Airway epithelial cell (primary cell): ENCODE measurements at places on chromosomes 7 and 10. TPM values are rescaled to one million over a fixed set of nuclear protein-coding genes. Genes with fewer than 3 reads are reported as not detected.

Gene LANCL2
- 13.2 and 13.8 TPM in 2 replicates for total RNA-seq

Gene ANKRD7
- total RNA-seq = not detected in 2 replicates

Gene CHCHD1
- total RNA-seq = 55.2 and 64.0 TPM in 2 replicates

Gene UCMA
- not detected in 2 replicates for total RNA-seq

Gene IGFBP3
- total RNA-seq = 5.6 and 9.3 TPM in 2 replicates

Gene CH25H
- 0.33 TPM in 1 of 2 replicates, not detected in the other for total RNA-seq

Gene UFSP1
- total RNA-seq = 3.0 and 3.5 TPM in 2 replicates

Gene CALCR
- not detected in 2 replicates for total RNA-seq

Gene HOXA3
- total RNA-seq = not detected in 2 replicates

Gene CPN1
- total RNA-seq = not detected in 2 replicates

Gene BTBD16
- 0.14 and 0.42 TPM in 2 replicates for total RNA-seq

Gene STEAP4
- 0.92 and 0.93 TPM in 2 replicates for total RNA-seq
